ENCODE measurements at places on chromosomes 11 and 22.

DNA sequence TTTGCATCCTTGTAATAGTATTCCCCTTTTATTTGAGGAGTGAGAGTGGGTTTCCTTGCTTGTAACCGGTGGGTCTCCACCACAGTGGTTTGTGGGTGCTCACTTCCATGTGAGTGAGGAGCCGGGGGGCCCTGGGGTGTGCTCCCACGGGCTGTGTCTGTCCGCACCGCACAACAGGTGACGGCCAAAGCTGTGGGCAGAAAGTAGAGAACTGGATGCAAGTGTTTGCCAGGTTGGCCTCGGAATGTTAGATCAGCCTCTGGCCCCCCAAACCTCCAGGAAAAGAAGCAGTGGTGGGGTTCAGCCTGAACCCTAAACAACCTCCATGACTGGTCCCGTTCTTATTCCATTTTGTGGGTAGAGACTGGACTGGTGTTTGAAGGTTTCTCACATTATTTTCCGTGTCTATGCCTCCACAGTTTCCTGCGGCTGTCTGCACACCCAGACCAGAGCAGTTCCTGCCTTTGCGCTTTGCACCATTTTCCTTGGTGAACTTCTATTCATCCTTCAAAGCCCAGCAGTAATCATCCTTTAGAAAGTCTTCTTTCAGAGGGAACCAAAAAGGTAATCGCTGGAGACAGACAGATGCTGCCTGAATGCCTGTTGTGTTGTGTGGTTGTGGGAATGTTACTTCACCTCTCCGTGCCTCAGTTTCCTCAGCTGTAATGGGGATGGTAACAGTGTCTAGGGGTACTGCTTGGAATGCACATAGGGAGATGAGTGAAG is 77.2 kb downstream of the MYEOV start:
- DNase-seq = no peak

- no peak for DNase-seq
Observed at GRCh38 chr11:76124905-76125770, 81.2 kb downstream of the WNT11 start.

DNA sequence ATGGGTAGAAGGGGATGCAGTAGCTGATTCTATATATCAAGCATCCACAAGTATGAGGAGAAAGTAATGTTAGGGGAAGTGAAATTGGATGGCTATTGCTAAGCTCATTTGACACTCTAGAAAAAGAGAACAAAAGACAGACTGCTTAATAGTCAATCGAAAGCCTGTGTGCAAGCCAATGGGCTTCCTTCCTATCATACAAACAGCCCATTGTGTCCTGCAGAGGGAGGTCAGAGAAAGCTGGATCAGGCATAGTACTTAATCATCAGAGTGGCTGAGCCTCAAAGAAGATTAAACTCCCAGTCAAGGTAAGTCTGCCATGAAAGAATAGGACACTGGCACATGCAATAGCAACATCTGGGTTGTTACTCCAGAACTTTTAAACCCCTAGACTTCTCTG is 50.9 kb upstream of the PGR start:
- DNase-seq = no peak

GRCh38 chr11:12066799-12067508 is 43.4 kb upstream of the MICAL2 start:
- DNase-seq = peak; percentile 67

- DNase-seq = no peak
Observed at GRCh38 chr11:128725630-128726319, 31.9 kb downstream of the FLI1 start.

GRCh38 chr11:106193956-106194355 is 116.5 kb downstream of the AASDHPPT start:
- no peak for DNase-seq

GRCh38 chr22:50521710-50522109 is 3.7 kb downstream of the SCO2 start:
- no peak for DNase-seq

DNA sequence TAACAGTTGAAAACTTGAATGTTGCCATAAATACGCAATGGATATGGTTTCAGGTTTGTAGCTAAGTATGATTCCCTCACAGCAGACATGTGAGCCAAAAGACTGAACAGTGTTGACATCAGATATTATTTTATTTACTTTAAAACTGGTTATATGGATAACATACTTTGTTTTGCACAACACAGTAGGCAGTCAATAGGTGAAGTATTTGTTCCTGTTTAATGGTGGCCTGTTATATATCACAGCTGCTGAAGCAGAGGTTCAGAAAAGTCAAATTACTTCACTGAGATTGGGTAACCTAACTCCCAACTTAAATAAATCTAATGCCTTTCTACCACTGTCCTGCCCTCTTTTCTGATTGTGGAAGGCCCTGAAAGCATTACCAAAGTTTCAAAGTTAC is 44.6 kb downstream of the YAP1 start:
- DNase-seq = no peak

GRCh38 chr11:70467201-70468085 is 69.1 kb downstream of the CTTN start:
- DNase-seq = peak; percentile 65

DNA sequence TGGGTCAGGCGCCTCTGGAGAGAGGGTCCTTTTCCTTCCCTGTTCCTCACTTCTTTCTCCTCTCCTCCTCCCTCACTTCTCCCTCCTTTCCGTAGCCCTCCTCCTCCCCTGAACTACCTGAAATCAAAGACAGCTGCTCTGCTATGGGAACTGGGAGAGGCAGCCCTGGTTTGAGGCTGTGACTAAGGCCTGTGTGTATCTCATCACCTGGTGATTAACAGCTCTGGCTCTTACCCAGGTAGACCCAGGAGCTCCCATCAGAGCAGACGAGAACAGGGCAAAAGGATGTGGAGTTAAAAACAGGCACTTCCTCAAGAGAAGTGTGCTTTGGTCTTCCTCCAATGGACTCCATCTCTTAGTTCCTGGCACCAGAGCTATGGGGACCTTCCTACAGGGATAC is 5.8 kb downstream of the ISX start:
- no peak for DNase-seq

Measured in NCI-H187 treated with DMSO at 0.1 percent for 48 hours (cell line).